ENCODE measurements at places on chromosomes 11 and 22.

DNA sequence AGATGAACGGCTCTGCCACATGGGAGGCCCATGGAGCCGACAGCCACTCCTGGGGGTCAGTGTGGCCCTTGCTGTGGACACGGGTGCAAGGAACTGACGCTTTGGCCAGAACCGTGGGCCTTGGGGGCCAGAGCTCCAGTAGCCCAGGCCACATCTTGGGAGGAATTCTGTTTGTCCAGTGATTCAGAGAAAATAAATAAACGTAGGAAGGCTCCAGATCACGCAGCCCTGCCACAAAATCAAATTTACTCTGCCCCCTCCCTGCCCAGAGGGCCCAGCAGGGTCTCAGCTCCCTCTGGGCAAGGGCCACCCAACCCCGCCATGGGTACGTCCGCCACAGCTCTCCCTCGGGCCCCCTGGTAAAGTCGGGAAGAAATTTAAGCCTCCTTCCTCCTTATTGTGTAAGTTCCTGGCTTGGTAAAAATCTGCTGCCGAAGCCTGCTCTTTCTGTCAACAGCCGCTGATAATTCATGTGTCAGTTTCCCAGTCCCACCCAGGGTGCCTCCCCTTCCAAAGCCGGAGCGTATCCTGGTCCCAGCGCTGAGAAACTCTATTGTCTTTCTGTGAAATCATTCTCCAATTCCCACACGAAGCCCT, 6.9 kb upstream of the MUC5AC start:
- no peak for DNase-seq

DNA sequence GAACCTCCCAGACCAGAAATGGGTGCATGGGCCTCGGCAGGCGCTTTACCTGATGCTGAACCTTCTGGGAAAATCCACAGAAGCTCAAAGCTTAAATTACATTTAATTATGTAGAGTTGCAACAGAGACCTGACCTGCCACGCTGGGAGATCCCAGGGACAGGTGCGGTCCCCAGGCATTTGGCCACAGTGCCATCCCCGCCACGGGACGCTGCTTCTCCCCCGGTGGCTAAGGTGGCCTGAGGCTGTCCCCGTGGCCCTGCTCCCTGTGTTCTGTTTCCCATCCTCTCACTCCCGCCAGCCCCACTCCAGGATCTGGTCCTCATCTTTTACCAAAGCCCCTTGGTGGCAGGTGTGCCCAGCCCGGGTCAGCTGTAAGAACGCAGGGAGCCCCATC, 39.6 kb downstream of the GRAMD4 start:
- DNase-seq, result no peak

DNA sequence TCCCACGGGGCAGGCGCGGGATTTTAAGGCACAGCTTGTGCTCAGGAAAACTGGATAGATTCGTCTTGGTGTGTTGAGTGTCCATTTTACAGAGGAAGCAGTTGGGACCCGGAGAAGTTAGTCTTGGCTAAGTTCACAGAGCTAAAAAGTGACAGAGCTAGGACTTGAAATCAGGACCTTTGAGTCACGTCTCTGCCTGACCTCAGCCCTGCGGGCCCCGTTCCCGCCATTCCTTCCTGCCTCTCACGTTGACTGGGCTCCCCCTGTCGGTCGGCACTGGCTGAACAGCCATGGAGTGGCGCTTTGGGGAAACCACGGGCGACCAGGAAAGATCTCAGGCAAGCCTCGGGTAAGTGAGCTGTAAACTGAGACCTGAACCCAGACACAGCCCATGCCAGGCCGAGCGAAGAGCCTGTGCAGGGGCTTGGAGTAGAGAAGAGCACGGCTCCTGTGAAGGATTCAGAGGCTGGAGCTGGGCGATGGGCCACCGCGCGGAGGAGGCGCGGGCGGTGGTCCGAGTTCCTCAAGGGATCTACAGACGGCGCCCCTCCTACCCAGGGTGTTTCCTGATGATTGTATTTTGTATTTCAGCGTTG, 54.1 kb downstream of the WNT11 start:
- DNase-seq, result no peak

GRCh38 chr11:67266449-67267187, at the start of gene GRK2:
TSS of gene GRK2 (plus strand) at chr11:67266473. CDS start at chr11:67266700, 227 bp downstream.
- DNase-seq, result no peak

DNA sequence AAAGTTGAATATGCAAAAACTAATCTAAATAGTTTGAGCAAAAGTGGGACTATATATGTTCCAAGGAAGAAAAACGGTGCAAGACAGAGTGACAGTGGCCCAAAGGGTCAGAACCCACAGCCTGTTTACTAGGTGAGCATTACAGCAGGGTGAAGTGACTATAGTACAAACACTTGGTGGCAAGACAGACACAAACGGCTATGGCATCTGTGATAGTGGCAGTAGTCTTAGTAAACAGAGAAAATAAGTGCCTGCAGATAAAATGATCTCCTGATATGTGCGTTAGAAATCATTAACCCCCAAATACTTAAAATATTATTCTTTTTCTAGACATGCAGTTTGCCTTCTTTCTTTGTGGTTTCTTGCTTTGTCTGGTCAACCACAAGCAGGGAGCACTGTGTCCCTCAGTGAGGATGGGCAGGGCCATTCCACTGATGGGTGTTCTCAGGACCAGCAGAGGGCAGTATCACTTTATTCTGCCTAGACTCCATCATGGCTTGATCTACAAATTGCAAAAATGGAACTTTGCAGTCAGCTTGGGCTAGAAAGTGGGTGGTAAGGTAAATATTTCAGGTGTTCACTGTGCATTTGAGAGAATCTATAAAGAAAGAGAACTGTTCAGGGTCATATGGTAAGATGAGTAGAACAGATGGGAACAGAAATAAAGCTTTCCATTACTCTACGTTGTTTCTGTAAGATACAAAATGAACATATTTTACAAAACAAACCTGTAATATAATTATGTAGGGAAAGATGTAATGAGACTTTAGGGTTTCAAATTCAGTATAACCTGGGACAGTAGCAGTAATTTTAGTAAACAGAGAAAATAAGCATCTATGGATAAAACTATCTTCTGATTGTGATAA, 198.2 kb downstream of the SWAP70 start:
- peak; percentile 4 for DNase-seq

DNA sequence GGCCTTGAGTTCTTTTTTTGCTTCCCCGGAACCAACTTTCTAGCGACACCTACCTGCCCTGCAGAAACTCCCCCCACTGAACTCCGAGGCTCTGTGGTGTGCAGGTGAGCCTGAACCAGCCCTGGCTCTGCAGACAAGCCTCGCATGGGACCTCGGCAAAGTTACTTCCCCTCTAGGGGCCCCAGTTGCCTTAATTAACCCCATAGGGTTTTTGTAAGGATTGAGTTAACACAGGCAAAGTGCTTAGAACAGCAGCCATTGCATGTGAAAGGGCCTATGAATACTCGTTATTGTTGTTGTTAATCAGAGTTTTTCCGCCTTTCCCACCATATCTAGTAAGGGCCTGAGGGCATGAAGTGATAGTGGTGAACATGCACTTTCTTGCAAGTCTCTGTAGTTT, 12.6 kb upstream of the SYT13 start:
- no peak for DNase-seq

- no peak for DNase-seq
Observed at GRCh38 chr22:46242076-46242475, 8.0 kb downstream of the CDPF1 start.

- DNase-seq, result no peak
Observed at GRCh38 chr22:29208879-29209623, 3.4 kb downstream of the EMID1 start.

DNA sequence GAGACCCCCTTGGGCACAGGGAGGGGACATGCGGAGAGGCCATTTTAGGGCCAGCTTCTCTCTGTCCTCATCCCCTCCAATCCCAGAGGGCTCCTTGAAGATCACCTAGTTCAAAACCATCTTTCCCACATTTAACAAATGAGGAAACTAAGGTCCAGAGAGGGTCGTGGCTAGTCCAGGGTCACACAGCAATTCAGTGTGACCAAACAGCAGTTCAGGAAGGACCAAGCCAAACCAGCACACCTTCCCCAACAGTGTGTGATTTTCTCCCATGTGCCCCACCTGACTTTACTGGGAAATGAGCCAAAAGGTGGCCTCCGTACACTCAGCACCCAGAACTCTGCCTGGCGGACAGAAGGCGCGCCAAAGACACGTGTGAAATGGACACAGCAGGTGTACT, 51.3 kb downstream of the CACNA1I start:
- DNase-seq, result no peak

- no peak for DNase-seq
Observed at GRCh38 chr11:77322926-77323590, 21.6 kb upstream of the GDPD4 start.

DNA sequence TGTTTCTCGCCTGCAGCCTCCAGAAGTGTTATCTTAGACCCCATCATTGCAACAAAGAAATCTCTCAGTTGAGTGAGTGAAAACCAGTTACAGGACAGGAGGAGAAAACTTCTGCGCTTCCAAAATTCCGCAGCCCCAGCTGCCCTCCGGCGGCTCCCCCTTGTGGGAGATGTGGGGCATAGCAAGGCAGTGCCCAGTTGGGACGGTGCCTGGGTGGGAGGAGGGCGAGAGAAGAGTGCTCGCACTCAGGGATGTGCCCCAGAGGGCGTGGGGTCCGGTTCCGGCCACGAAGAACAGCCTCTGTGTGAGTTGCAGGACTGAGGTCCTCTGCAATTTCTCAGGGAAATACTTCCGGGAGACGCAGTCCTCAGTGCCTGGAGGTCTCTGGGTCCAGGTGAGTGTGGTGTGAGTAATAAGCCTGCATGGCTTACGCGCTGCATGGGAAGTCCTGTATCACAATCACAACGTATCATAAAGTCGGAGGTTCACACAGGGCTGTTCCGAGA, 87.0 kb upstream of the BLID start:
- no peak for DNase-seq
